ENCODE measurements at places on chromosomes 3 and 15. TPM values are rescaled to one million over a fixed set of nuclear protein-coding genes. Genes with fewer than 3 reads are reported as not detected.

GRCh38 chr3:88434001-88434400 lies 284.2 kb downstream of the C3orf38 start:
- no peak overlapping the region for H3K27ac ChIP-seq
- H3K36me3 ChIP-seq, result no peaks in the 10 kb centered on the region
- no peak overlapping the region for H3K4me3 ChIP-seq
- no peaks in the 10 kb centered on the region for H3K27me3 ChIP-seq
- peaks cover 8% of the 10 kb centered on the region for H3K4me1 ChIP-seq

GRCh38 chr15:61655881-61656280 lies 404.4 kb downstream of the VPS13C start:
- H3K36me3 ChIP-seq, result no peaks in the 10 kb centered on the region
- H3K27me3 ChIP-seq, result peaks cover 36% of the 10 kb centered on the region
- H3K4me1 ChIP-seq, result no peaks in the 10 kb centered on the region
- H3K27ac ChIP-seq, result peak overlapping the region; percentile 56
- DNase-seq, result no peak
- H3K4me3 ChIP-seq, result no peak overlapping the region

DNA sequence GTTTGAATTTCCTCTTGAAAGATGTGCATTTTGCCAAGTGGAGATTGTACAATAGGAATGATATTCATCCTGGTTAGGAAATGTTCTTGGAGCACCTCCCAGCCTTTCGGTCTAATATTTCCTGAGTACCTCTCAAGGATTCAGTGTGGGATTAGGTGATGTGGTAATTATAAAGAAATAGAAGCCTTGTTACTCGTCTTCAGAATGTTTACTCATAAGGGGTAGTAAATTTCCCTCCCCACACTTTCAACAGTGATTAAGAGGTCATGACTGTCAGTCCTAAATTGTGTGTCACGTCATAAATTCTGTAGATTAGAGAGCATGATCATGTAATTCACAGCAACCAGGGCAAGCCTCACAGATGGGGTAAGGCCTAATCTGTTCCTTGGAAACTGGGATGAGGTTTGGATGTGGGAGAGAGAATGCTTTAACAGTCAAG lies 633.1 kb upstream of the TBL1XR1 start:
- no peak overlapping the region for H3K4me3 ChIP-seq
- H3K27ac ChIP-seq, result peak overlapping the region; percentile 65
- H3K36me3 ChIP-seq, result no peaks in the 10 kb centered on the region

MITF gene
- total RNA-seq, result 81.9 TPM

GRCh38 chr3:37941608-37942508 lies 48.7 kb upstream of the VILL start:
- no peak overlapping the region for H3K4me3 ChIP-seq
- H3K4me1 ChIP-seq, result peaks cover 62% of the 10 kb centered on the region
- H3K27me3 ChIP-seq, result no peaks in the 10 kb centered on the region
- peak overlapping the region; percentile 77 for H3K27ac ChIP-seq

- DNase-seq, result no peak
- no peaks in the 10 kb centered on the region for H3K4me1 ChIP-seq
- H3K27ac ChIP-seq, result no peak overlapping the region
- H3K4me3 ChIP-seq, result no peak overlapping the region
- peaks cover 22% of the 10 kb centered on the region for H3K27me3 ChIP-seq
These were observed 1.6 kb upstream of the GCNT3 start for GRCh38 chr15:59609730-59610712.

GRCh38 chr3:135970506-135971116 lies 5.1 kb downstream of the PPP2R3A start:
- no peak overlapping the region for H3K4me3 ChIP-seq
- no peak for DNase-seq
- peaks cover 49% of the 10 kb centered on the region for H3K4me1 ChIP-seq
- H3K27ac ChIP-seq, result no peak overlapping the region
- H3K27me3 ChIP-seq, result no peaks in the 10 kb centered on the region

DNA sequence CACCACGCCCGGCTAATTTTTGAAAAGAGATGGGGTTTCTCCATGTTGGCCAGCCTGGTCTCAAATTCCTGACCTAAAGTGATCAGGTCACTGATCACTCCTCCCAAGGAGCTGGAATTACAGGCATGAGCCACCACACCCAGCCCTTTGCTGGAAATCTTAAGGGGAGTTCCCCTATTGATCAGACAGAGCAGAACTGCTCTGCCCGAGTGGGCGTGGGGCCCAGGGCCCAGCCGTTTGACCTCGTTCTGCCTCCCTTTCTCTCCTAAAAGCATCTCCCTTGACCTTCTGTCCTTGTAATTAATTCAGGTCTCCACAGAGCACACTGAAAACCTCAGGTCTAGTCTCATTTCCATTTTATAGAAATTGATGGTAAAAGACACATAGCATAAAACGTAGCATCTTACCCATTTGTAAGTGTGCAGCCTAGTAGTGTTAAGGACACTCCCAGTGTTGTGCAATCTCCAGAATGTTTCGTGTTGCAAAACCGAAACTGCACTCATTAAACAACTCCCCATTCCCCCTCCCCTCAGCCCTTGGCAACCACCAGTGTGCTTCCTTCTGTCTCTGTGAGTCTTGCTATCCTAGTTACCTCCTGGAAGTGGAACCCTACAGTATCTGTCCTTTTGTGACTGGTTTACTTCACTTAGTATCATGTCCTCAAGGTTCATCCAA lies 89.3 kb downstream of the SLCO3A1 start:
- no peaks in the 10 kb centered on the region for H3K27me3 ChIP-seq
- no peaks in the 10 kb centered on the region for H3K36me3 ChIP-seq
- H3K4me3 ChIP-seq, result peak overlapping the region; percentile 52
- H3K4me1 ChIP-seq, result peaks cover 98% of the 10 kb centered on the region

DNA sequence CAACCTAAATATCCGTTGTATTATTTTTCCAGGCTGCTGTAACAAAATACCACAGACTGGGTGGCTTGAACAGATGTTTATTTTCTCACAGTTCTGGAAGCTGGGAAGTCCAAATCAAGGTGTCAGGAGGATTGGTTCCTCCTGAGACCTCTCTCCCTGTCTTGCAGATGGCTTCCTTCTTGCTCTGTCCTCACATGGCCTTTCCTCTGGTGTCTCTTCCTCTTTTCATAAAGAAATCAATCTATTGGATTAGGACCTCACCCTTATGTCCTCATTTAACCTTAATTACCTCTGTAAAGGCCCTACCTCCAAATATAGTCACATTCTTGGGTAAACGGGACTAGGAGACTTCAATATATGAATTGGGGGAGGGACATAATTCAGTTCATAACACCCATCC lies 89.2 kb upstream of the PLCL2 start:
- H3K4me3 ChIP-seq, result no peak overlapping the region
- DNase-seq, result no peak
- H3K27ac ChIP-seq, result no peak overlapping the region
- peaks cover 12% of the 10 kb centered on the region for H3K4me1 ChIP-seq

DNA sequence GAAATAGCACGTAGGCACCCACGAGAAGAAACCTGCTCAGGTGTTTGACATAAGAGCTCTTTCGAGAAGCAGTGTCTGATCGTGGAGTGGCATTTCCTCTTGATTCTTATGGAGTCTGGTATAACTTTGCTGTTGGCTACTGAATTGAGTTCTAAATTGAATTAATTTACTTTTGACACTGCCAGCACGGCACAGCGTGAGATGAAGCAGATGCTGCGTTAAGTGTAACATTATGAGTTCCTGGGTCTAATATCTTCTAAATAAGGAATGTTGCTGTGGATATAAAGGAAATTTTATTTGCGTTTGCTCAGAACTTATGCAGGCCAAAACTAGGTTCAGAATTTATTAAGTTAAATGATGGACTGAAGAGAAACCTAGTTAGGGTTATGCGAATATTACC lies 919.9 kb downstream of the TUSC7 start:
- H3K4me3 ChIP-seq, result no peak overlapping the region
- no peak overlapping the region for H3K27ac ChIP-seq
- DNase-seq, result no peak
- H3K4me1 ChIP-seq, result no peaks in the 10 kb centered on the region
- no peaks in the 10 kb centered on the region for H3K36me3 ChIP-seq

DNA sequence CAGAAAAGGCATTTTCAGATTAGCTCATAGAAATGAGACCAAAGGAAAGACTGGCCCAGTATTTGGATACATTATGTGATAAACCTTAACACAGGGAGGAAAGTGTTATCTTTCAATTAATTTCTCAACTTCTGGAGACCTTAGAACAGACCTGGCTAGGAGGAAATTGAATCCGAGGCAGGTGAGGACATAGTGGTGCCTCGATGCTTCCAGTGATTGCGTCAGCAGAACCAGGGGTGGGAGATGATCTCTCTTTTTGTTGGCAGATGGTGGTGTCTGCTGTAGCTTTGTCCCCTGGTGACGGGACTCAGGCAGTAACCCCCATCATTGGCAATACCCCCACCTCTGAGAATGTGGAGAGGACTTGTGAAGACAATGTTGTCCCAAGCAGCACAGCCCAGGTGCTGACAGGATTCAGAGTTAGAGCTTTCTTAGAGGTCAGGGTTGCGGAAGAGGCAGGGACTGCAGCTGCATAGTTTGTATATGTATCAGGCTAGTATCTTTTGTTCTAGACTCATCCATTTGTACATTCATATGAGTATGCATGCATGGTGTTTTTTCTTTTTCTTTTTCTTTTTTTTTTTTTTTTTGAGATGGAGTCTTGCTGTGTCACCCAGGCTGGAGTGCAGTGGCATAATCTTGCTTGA lies 27.9 kb upstream of the MUC20 start:
- DNase-seq, result no peak
- H3K27me3 ChIP-seq, result no peaks in the 10 kb centered on the region
- H3K36me3 ChIP-seq, result peaks cover 68% of the 10 kb centered on the region
- H3K4me1 ChIP-seq, result peaks cover 18% of the 10 kb centered on the region

HYAL2 gene
- 38.9 TPM for total RNA-seq

FGF7 gene
- 34.1 TPM for total RNA-seq

C3orf85 gene
- not detected for total RNA-seq

ZNF710 gene
- 5.5 TPM for total RNA-seq

- H3K4me3 ChIP-seq, result peak overlapping the region; percentile 51
- peaks cover 24% of the 10 kb centered on the region for H3K4me1 ChIP-seq
- no peaks in the 10 kb centered on the region for H3K36me3 ChIP-seq
- H3K27ac ChIP-seq, result no peak overlapping the region
- H3K27me3 ChIP-seq, result peaks cover 93% of the 10 kb centered on the region
These were observed 1.3 kb downstream of the GREM1 start for GRCh38 chr15:32718821-32719716.

DNA sequence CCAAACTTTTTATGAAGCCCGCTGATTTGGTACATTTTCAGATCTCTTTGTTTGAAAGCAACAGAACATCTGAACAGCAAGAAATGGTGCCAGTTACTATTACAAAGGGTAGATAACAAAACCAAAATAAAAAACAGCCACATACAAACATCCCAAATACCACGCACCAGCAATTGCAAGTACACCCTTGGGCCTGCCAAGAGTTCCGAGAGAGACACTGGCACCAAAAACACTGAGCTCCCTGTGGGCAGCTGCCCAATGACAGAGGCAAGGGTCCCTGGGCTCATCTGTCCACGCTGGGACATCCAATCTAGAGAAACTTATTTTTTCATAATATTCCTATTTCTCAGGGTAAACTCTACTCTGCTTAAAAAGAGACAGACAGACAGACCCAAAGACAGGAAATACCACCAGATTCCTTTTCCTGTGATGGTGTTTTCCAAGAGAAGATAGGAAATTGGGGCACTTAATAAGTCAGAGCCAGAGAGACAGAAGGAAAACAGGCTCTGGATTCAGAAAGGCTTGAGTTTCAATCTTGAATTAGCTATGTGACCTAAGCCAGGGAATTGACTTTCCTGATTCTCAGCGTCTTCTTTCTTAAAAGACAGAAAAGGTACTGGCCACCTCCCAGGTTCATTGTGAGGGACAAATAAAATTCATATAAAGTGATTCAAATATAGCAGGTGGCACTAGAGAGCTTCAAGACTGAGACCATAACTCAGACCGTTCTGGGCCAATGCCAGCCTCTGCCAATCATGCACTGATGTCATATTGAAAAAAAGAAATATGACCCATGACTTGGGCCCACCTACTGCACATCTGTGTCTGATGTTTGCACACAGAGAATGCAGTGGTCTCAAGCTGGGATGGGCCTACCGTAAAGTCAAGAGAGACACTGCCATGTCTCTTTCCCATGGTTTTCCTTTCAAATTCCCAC lies 61.3 kb downstream of the FOXP1 start:
- H3K27ac ChIP-seq, result no peak overlapping the region
- no peak for DNase-seq
- peaks cover 29% of the 10 kb centered on the region for H3K4me1 ChIP-seq
- H3K36me3 ChIP-seq, result no peaks in the 10 kb centered on the region
- no peaks in the 10 kb centered on the region for H3K27me3 ChIP-seq
- no peak overlapping the region for H3K4me3 ChIP-seq

GRCh38 chr3:62587169-62587568 lies 213.8 kb upstream of the FEZF2 start:
- H3K27ac ChIP-seq, result no peak overlapping the region
- H3K27me3 ChIP-seq, result no peaks in the 10 kb centered on the region
- DNase-seq, result no peak
- H3K36me3 ChIP-seq, result no peaks in the 10 kb centered on the region
- H3K4me1 ChIP-seq, result no peaks in the 10 kb centered on the region

DNA sequence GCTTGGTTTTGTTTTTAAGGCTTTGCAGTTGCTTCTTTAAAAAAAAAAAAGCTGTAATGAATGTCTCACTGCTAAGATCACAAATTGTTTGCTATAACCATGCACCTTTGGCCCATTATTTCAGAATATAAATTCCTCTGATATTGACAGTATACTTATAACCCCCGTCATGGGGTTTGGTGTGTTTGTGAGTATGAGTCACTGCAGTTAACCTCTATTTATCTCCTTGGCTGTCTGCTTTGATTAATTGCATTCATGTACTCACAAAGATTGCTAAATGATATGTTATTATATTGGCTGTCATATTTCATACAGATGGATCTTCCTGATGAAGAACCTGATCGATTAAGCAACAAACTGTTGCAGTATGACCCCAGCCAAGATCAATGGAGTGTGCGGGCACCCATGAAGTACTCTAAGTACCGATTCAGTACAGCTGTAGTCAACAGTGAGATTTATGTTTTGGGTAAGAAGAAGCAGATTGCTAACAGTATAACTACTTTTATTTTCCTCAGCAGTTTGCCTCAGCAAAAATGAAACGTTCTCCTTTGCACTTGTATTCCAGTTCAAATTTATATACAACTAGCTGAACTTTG lies 14.9 kb downstream of the KBTBD12 start:
- peaks cover 19% of the 10 kb centered on the region for H3K36me3 ChIP-seq
- H3K27ac ChIP-seq, result no peak overlapping the region
- peaks cover 5% of the 10 kb centered on the region for H3K4me1 ChIP-seq
- no peak for DNase-seq
- H3K27me3 ChIP-seq, result no peaks in the 10 kb centered on the region

DNA sequence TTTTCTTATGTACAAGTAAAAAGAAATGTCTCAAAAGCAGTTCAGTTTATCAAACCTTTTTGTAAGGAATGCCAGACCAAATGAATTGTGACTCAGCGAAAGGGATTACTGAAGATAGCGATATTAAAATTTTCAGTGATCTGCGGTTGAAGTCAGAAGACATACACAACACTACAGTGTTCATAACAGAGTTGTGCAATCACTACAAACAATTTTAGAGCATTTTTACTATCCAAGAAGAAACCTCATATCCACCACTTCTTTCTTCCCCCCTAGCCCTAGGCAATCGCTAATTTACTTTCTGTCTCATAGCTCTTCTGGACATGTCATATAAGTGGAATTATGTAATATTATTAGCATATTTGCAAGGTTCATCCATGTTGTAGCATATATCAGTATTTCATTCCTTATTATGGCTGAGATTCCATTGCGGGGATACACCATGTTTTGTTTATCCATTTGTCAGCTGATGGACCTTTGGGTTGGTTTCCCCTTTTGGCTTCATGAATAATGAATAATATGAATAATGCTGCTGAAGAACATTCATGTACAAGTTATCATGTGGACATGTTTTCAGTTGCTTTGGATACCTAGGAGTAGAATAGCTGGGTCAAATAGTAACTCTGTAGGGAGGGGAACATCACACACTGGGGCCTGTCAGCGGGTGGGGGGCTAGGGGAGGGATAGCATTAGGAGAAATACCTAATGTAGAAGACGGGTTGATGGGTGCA lies 23.6 kb upstream of the ALPK3 start:
- no peaks in the 10 kb centered on the region for H3K27me3 ChIP-seq
- H3K4me1 ChIP-seq, result peaks cover 27% of the 10 kb centered on the region
- no peak overlapping the region for H3K4me3 ChIP-seq
- H3K27ac ChIP-seq, result no peak overlapping the region

All from left ventricle myocardium inferior (tissue), 1 donor.